NCI-H1105 treated with DMSO at 0.1 percent for 48 hours (cell line): ENCODE measurements at places on chromosomes 1 and 21.
A peak's percentile ranks its signal among the peaks of the same experiment; 100 is the strongest.

GRCh38 chr1:227320476-227320875 lies 2.2 kb upstream of the CDC42BPA start:
- no peak for DNase-seq

GRCh38 chr1:189435398-189435797 lies 1042.3 kb downstream of the BRINP3 start:
- DNase-seq, result no peak

GRCh38 chr1:67939186-67939743 lies 106.0 kb upstream of the GNG12 start:
- DNase-seq, result peak; percentile 50

DNA sequence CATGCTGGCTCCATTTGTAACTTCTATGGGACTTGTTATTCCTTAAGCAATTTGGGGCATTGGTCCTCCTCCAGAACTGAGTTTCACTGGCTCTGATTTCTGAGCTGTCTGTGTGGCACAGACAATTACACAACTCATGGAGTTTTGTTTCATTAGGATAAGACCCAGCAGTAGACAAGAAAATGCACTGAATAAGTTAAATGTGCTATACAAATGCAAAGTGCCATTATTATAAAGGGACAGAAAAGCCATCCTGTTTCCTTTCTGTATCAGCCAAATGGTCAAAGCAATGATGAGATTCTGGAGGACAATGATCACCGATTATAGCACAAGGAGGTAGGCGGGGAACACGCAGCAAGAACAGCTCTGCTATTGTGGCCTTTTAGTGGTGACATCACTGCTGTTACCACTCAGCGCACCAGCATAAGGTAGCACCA lies 81.9 kb downstream of the CNIH3 start:
- DNase-seq, result no peak
